ENCODE measurements at places on chromosomes 1 and 21. TPM values are rescaled to one million over a fixed set of nuclear protein-coding genes. Genes with fewer than 3 reads are reported as not detected.

The OR2T11 gene
- total RNA-seq = not detected

The DNM3 gene
- total RNA-seq = 2.4 TPM

The KLHDC8A gene
- not detected for total RNA-seq

The ZNF683 gene
- not detected for total RNA-seq

All from articular chondrocyte of knee joint (primary cell).